ENCODE measurements at places on chromosomes 16 and 17.

DNA sequence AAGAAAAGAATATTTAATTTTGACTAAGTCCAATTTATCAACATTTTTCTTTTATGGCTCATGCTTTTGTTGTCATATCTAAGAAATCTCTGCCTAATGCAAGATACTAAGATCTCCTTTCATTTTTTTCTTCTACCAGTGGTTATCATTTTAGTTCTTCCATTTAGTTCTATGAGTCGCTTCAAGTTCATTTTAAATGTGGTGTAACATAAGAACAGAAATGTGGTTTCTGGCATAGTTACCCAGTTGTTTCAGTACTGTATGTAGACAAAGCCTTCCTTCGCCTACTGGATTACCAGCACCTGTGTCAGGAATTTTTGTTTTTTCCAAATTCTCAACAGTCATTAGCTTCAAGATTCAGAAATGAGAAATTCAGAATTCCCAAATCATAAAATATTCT lies 175.7 kb downstream of the PARN start:
- DNase-seq: peak; percentile 56

GRCh38 chr17:51298508-51299371 lies 38.4 kb downstream of the UTP18 start:
- DNase-seq: peak; percentile 53

DNA sequence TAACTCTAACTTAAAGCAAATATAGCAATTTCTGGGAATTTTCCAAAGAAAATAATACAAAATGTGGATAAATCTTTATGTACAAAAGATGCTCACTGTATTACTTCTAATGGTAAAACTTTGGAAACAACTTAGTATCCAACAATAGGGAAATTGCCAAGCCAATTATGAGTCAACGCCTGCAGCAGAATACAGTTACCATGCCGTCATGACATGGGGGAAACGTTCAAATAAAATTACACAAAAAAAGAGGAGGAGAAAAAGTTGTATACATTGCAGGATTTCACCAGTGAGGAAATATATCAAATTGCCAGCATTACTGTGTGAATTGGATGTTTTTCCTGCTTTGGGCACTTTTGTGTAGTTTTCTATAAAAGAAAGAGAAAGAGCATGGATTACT lies 469.6 kb downstream of the SOX9 start:
- DNase-seq: peak; percentile 74

GRCh38 chr17:81335773-81336157 lies 40.7 kb upstream of the SLC38A10 start:
- DNase-seq: no peak

Measured in fibroblast of skin of back (primary cell).